ENCODE measurements at places on chromosomes 7 and 10.

DNA sequence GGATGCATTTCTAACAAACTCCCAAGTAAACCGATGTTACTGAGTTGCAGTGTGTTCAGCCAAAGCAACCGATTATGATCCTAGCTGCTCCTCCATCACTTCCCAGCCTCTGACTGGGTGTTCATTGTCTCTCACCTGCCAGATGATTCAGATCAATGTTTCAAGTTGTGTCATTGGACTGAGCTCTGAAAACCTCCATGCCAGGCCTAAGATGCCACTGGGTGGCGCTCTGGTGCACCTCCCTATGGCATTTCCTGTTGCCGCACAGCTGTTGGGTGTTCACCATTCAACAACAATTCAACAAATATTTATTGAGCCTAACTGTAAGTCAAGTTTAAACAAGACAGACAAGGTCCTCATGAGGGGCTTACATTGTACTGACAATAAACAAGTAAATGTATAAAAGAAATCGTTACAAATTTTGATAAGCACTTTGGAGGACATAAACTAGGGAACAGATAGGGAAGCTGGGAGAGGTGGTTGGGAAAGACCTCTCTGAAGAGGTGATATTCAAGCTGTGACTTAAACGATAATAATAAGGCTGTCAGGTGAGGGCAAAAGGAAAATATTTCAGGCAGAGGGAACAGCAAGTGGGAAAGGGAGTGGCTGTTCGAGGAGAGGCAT, 22.8 kb downstream of the RGR start:
- peak; percentile 56 for DNase-seq

- no peak for DNase-seq
Measured at GRCh38 chr10:79378383-79378646, 31.0 kb downstream of the PPIF start.

DNA sequence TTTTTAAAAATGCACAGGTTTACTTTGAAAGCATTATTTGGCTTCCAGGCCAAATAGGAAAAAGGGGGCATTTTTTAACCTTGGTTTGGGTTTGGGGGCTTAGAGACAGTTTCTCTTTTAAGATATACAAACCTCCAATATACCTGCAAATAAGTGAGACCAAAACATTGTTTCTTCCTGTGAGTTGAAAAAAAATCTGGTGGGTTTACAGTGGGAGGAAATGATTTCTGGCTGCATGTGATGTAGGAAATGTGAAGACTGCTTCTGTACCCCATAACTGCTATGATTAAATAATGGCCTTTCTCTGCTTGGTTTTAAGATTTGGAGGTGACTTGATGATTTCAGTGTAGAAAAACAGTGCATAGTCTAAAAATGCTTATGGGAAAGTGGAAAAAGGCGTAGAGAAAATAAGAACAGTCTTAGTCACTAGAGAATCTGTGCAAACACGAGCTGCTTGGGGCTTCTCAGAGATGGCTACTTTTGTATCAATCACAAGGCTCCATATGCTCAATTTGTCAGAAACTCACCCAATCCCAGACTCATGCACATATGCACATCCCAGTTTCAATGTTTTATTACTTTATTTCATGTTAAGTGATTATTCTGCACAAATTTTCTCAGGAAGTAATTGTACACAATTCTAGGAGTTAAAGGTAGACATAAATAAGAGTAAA, 22.1 kb upstream of the PRKCQ start:
- no peak for DNase-seq

DNA sequence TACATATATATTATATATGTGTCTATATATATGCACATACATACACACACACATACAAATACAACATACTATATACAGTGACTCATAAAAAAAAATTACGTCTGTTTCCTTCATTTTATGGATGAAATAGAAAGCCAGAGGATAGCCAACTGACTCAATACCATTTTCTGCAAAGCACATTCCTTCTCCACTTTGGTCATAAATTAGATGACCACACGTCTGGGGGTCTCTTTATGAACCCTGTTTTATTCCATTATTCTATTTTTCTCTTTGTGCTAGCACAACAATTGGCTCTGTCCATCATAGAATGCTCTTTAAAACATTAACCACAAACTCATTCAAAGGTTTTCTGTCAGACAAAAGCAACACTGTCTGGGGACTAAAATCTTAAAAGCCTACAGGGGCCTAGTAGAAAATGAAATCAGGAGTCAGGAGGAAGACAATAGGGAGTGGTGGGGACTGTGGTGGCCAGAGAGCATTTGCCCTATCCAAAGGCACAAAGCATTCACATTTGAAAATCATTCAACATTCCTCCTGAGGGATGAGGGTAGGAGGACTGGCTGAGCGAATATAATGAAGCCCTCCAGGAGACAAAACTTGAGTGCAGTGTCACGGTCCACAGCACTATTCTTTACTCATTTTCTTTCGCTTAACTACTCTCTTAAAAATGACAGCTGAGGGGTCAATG, 4.3 kb downstream of the CUBN start:
- no peak for DNase-seq

- DNase-seq: no peak
Measured at GRCh38 chr7:36870625-36871354, 146.5 kb upstream of the AOAH start.

DNA sequence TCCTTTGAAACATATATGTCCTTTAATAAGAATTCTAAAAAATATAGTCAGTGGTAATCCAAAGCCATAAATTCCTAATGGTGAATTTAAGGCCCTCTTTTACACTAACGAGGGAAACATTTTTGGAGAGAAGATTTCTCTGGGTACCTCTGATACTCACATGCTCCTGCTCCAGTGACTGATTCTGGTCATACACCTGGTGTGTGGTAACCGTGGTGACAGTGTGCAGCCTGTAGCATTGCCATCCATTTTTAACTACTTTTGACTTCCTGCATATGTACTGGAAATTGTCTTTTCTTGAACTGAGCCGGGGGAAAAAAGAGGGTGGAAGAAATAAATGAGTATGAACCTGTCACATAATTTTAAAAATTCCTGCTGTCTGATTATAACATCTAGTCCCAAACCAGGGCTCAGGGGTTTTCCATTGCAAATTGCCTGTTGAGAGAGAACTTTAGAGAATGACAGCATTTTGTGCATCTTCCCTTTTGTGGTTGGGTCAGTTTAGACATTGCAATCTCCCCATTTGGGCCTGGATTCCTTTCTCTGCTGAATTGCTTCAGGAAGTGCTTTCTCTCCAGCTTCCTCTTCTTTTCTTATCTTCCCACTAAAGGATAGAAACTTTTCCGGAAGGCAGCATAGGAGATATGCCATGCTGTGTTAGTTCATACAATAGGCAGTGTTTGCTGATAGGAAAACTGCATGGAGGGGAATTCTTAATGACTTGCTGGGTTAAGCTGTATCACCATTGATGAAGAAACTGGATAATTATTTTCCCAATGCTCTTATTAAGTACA, 125.5 kb downstream of the GRM3 start:
- DNase-seq: no peak

DNA sequence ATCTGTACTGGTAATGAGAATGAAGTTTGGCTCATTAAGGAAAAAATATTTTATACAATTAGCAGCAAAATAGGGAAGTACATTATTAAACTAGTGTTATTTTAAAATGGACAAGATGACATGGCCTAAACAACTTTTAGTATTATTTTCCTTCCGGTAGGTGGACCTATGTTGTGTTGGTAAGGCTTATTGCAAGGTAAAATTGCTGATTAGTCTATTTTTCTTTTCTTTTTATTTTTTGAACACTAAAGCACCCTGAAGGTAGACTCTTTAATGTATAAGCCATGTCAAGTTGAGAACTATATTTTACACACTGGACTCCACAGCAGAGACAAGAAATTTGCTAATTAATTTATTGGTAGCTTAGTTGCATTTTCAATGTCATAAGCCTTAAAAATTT, 239.5 kb upstream of the POT1 start:
- no peak for DNase-seq

DNA sequence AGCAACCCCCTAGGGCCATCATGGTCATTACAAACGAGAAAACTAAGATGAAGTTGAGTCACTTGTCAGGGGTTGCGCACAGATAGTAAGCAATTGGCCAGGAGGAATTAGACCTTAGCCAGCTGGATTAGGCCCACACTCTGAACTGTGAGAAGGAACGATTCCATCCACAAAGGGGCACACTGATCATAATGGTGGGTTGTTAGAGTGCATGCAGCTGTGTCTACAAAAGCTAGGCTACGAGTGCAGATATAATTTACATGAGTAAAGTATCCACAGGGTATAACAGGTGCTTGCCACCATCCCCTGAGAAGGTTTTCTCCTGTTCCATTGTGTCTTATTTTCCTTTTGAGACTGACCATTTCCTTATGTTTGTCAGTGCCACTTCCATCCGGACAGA, 16.6 kb upstream of the FAM170B start:
- DNase-seq: no peak

- no peak for DNase-seq
Measured at GRCh38 chr10:95121904-95122303, 52.6 kb upstream of the CYP2C8 start.

DNA sequence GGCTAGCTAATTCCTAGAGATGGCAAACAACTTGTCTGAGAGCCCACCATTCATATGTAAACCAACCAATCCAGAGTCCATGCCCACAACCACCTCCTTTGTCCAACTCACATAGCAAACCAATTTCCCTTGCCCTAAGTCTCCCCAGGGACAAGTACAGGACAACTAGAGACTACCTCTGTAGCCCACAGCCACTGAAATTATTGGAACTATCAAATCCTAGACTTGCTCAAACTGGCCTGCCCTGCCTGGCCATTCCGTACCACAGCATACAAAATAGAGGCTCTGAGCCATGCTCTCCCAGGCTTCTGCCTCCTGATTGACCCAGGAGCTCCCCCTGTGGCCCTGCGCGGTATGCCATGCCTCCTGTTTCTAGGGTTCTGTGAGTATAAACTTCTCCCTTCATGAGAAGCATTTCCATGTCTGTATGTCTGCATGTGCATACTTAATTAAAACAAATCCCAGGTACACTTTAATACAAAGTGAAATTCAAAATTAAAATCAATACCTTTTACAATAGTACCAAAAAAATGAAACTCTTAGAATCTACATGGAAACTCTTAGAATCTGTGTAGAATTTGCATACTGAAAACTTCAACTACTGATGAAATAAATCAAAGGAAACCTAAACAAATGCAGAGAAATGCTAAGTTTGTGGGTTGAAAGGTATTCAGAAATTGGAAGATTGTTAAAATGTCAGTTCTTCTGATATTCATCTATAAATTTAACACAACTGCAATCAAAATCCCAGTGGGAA, 4.0 kb upstream of the HECW1 start:
- peak; percentile 5 for DNase-seq

GRCh38 chr10:22925088-22925487, 2.8 kb upstream of the ARMC3 start:
- no peak for DNase-seq

DNA sequence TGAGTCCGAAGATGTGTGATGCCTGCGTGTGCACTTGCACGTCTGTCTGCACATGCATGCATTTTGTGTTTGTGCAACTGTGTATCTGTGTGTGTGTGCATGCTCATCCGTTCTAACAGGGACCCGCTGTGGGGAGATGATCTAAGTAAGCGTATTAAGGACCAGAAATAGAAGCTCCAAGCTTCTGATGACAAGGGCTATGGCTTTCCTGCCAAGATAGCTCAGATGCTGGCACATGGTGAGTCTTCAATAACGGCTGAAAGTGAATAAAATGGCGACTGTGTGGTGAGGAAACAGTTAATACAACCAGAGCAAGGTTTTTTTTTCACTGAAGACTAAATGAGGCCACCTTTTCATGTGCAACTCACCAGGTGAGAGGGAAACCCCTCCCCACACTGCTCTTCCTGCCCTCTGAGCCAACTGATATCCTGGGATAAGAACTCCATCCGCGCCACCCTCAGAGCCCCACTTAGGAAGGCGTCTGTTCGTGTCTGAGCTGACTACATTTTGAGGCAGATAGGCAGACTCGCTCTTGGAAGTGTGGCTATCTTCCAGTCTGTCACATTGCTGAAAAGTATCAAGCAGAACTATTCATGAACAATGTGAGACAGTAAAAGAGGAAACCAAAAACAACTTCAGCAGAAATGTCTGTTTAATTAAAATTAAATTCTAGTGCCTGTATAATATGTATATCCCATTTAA, 47.4 kb upstream of the TCERG1L start:
- no peak for DNase-seq

- DNase-seq: no peak
Measured at GRCh38 chr10:69096045-69096444, 8.1 kb downstream of the SRGN start.

DNA sequence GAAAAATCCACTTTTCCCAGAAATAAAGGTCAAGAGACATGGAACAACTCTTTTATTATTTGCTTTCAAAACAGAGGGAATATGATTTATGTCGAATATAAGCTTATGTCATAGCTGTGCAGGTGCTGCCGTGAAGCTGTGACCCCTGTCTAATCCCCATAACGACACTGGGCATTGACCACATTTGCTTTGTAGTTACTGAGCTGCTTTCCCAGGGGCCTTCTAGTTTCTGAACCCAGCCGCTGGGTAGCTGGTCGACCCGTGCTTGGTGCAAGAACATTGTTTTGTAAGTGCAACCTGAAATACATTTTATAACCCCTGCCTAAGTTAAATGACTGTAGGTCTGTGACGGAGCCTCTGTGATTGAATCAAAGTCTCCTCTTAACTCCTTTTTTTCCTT, 144.9 kb upstream of the HDAC9 start:
- no peak for DNase-seq

DNA sequence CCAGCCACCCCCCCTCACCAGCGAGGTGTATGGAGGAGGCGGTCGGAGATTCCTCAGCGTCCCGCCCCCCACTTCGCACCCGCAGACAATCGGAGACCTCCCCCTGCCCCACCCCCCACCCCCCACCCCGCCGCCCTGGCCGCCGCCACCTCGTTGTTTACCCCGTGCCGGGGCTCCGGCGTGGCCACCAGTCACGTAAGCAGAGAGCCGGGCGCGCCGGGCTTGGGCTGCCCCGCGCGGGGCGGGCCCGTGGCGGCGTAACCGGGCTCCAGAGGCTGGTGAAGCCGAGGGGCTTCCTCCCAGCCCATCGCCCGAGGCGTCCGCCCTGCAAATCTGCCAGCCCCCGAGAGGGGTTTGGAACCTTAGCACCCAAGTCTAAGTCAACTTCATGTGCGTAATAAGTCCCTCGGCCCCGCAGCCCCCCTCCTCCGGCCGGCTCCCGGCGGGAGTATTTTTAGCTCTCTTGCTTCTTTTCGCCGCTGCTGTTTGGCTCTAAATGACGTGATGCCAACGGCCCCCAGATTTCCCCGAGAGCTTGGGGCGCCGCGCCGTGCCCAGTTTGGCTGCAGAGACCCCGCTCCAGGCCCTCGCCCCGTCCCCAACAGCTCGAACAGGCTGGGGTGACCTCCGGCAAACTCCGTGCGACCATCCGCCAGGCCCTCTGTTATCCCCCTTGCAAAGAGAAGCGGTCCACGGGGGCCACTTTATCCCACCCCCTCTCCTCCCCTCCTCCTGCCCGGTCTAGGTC, 2.7 kb downstream of the MXI1 start:
- DNase-seq: no peak
